ENCODE measurements at places on chromosomes 1 and 21.

- DNase-seq, result no peak
Measured at GRCh38 chr1:242139442-242139841, 140.5 kb upstream of the MAP1LC3C start.

DNA sequence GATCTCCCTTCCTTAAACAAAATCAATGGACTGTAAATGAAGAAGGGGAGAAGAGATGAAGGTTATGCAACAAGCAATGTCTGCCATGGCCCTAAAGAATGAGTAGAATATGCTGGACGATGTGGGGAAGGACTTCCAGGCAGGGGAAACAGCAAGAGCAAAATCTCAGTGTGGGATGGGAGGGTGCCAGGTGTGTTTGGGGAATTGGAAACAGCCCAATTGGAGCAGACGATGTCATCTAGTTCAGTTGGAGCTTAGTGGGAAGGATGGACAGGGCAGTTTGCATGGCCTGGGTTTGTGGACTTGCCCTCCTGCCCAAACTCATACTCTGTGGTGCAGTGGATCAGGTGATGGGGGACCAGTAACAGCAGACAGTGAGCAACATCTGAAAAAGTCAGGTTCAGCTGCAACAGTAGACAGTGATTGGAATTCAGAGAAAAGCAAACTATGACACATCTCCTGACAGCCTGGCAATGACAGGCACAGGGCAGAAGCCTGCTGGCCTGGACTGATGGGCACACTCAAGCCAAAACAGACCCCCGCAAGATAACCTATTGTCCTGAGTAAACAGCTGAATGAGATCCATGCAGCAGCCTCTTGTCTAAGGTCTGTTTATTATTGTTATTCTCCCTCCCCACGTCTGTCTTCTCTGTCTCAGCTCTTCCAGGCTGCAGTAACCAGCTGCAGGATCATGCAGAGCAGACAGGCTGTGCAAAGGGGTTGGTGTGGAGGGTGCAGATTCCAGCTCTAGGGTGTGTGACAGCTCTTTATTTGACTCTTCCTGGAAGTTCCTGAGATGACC lies 50.5 kb upstream of the PRELP start:
- DNase-seq, result no peak

DNA sequence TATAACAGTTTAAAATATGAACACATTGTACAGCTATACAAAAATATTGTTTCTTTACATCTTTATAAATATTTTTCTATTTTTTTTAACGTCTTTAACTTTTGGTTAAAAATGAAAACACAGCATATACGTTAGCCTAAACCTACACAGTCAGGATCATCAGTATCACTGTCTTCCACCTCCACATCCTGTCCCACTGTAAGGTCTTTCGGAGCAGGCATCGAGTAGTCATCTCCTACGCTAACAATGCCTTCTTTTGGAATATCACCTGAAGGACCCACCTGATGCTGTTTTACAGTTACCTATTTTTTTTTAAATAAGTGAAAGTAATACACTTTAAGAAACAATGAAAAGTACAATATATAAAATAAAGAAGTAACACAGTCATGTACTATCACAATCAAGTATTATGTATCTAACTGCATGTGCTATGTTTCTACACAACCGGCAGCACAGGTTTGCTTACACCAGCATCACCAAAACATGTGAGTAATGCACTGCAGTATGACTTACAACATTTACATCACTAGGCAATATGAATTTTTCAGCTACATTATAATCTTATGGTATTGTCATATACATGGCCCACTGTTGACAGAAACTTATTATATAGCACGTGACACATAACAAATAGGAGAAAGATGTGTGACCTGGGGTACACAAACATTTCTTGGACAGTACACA lies 254.4 kb downstream of the AKT3 start:
- DNase-seq, result peak; percentile 17

GRCh38 chr21:43723648-43724047 lies 4.7 kb downstream of the PDXK start:
- no peak for DNase-seq

DNA sequence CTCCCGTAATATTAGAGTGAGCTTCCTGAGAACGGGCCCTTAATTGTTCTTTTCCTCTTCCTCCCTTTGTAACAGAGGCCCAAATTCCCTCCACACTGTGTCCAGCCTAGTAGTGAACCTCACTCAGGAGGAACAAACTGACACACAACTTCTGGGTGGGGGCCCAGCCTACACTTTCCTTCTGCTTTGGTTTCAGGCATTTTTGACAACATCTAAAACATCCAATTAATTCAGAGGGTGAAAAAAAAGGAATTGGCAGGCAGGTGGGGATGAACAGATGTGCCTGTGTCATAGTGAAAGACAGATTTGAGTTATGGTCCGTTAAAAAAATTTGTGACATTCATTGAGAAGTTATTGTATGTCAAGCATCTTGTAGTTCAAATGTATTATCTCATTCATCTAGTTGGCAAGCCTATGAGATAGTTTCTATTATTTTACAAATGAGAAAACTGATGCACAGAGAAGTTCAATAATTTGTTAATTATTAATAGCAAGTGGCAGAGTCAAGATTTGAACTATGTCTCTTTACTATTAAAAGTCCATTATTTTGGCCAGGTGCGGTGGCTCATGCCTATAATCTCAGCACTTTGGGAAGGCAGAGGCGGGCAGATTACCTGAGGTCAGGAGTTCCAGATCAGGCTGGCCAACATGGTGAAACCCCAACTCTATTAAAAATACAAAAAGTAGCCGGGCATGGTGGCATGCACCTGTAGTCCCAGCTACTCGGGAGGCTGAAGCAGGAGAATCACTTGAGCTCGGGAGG lies 41.6 kb upstream of the LRIG2 start:
- DNase-seq, result no peak

GRCh38 chr1:160239582-160240299 lies 22.6 kb downstream of the DCAF8 start:
- no peak for DNase-seq

- DNase-seq, result peak; percentile 95
Measured at GRCh38 chr1:156767101-156767878, at the start of gene PRCC. PRCC (plus strand) TSS chr1:156767535; CDS start chr1:156767772, 237 bp downstream.

- DNase-seq, result no peak
Measured at GRCh38 chr1:165344736-165345135, 11.8 kb downstream of the LMX1A start.

DNA sequence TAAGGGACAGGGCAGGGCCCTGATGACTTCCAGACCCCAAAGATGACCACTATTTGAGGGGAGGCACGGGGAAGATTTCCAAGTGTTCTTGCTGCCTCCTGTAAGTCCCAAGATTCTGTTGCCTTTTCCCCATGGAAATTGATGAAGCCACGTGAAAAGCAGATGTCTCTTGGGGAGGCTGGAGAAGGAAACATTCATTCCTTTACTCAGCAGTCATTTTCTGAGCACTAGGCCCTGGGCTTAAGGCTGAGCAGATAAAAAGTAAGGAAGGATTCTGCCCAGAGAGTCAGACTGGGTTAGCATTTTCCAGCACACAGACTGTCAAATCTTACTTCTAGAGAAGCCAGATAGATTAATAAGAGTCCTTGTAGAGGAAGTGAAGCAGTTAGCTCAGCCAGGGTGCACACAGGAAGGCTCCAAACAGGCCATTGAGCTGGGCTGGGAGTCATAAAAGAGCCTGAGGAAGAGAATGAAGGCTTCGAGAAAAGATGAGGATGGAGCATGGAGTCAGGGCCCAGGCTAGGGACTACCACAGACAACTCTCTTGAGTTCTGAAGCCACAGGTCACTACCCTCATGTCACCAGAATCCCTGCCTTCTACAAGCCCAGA lies 10.1 kb downstream of the EXTL1 start:
- no peak for DNase-seq
